ENCODE measurements at places on chromosomes 5 and 9.
A peak's percentile ranks its signal among the peaks of the same experiment; 100 is the strongest.

GRCh38 chr5:55222985-55223811 lies 3.9 kb downstream of the MCIDAS start:
- DNase-seq, result no peak

- no peak for DNase-seq
These were observed 187.4 kb upstream of the TLX3 start for GRCh38 chr5:171121638-171122037.

DNA sequence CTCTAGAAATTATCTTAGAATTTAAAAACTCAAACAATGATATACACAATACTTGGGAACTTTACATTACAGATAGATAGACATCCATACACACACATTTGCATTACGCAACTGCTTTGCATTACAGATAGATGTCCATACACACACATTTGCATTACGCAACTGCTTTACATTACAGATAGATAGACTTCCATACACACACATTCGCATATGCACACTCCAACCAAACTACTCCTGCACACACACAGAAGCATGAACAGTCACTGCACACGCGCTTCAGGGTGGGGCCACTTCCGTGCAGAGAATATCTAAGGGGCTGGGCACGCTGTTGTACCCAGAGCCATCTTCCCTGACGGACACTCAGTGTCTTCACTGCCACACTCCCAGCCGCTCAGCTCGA lies 7.9 kb upstream of the ADAMTS16 start:
- DNase-seq, result no peak

GRCh38 chr5:73701566-73701965 lies 75.6 kb downstream of the ARHGEF28 start:
- no peak for DNase-seq

- DNase-seq, result peak; percentile 45
These were observed 3.7 kb upstream of the EGR1 start for GRCh38 chr5:138461343-138462125.

DNA sequence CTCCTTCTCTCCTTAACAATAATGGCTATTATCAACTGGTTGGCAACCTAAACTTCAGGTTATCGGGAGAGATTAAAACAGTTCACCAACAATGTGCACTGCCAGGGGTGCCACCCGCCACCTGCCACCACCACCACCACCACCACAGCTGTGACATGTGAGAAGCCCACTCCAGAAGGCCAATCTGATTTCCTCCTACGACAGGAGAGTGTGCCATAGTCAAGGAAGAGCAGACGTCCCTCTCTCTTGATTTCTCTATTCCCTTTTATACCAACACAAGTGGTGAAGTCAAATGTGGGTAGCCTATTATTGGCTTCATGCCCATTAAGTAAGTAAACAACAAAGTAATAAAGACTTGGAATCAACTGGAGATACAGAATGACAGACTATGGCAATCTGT lies 22.4 kb downstream of the GNAQ start:
- DNase-seq, result no peak

- DNase-seq, result no peak
These were observed 38.0 kb downstream of the DMGDH start for GRCh38 chr5:79031485-79031867.

GRCh38 chr9:123945532-123945931 lies 15.6 kb upstream of the DENND1A start:
- DNase-seq, result no peak

DNA sequence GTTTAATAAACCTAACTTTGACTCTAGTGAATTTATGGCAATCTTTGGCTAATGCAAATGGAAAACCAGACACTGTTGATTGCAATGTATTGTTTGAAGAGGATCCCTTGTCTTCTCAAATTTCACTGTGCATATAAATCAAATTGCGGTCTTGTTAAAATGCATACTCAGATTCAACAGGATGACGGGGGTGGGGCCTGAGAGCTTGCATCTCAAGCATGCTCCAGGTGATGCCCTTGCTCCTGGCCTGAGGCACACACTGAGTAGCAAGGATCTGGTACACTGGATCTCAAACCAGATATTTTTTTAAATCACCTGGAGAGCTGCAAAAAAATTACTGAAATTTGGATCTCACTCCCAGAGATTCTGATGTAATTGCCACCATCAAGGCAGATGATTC lies 463.7 kb downstream of the DNAH5 start:
- no peak for DNase-seq

DNA sequence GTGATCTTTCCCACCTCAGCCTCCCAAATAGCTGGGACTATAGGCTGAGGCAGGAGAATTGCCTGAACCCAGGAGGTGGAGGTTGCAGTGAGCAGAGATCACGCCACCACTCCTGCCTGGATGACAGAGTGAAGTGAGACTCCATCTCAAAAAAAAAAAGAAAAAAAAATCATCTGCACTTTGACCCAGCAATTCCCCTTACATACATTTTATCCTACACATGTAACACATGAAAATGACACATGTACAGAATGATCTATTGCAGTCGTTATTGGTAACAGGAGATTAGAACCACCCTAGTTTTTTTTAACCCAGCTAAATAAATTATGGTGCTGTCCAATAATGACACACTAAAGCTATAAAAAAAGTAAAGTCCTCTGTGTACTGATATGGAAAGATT lies 14.2 kb downstream of the RUFY1 start:
- no peak for DNase-seq

DNA sequence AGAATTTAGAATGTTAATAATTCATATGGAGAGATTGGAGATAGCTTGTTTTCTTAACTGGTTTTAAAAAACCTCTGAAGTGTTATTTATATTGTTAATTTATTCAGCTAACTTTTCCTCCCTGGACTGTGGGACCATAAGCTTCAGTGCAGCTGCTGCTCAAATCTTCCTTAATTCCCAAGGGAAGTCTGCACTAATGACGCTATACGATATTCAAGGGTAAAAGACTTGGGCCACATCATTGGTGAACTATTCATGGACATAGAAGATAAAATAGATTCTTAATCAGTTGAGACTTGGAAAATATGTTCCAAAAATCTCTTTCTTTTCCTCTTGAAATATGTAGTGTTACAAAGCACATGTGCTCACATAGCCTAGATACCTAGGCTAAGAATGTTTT lies 31.1 kb upstream of the GAS1 start:
- DNase-seq, result no peak

- no peak for DNase-seq
These were observed 8.8 kb downstream of the PAX5 start for GRCh38 chr9:37025071-37025822.

DNA sequence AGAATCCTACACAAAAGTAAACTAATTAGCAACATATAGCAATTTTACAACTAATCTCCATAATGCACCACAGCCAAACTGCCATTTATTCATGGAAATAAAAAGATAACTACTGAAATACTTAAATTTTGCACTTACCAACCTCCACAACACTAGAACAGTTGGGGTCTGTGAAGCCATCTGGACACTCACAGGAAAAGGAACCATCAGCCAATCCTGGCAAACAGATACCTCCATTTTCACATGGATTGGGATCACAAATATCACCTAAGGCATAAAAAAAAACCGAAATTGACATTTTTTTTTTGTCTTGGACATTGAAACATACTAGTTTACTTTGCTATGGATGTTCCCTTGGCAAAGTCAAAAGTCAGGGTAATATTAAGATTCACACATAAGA lies 130.7 kb downstream of the EDIL3 start:
- DNase-seq, result no peak
